Left kidney (tissue), 8 donors: ENCODE measurements at places on chromosomes 2 and 18. TPM values are rescaled to one million over a fixed set of nuclear protein-coding genes. Genes with fewer than 3 reads are reported as not detected.

The RAB27B gene
- 3.8 TPM for polyA plus RNA-seq

The MROH2A gene
- 0.28 TPM for polyA plus RNA-seq

The EFEMP1 gene
- polyA plus RNA-seq: 111 TPM

The ABCG5 gene
- polyA plus RNA-seq: 0.63 TPM

The FN1 gene
- 550 TPM for polyA plus RNA-seq

The TMEM169 gene
- polyA plus RNA-seq: 14.0 TPM

DNA sequence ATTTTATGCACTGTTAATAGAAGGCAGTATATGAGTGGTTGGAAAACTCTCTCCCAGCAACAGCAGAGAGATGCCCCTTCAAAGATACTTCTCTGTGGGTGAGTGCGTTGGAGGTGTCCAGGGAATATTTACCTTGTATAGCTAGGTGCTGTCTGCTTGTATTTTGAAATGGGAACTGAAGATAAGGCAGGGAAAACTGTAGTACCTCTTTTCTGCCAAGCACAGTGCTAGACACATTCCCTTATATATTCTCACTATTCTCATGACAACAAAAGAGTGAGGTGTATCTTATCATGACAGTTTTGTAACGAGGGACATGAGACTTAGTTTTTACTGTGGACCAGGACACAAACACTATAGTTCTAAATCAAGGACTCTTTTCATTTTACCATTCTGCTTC, 2.1 kb downstream of the TTC39C start:
- DNase-seq: no peak

DNA sequence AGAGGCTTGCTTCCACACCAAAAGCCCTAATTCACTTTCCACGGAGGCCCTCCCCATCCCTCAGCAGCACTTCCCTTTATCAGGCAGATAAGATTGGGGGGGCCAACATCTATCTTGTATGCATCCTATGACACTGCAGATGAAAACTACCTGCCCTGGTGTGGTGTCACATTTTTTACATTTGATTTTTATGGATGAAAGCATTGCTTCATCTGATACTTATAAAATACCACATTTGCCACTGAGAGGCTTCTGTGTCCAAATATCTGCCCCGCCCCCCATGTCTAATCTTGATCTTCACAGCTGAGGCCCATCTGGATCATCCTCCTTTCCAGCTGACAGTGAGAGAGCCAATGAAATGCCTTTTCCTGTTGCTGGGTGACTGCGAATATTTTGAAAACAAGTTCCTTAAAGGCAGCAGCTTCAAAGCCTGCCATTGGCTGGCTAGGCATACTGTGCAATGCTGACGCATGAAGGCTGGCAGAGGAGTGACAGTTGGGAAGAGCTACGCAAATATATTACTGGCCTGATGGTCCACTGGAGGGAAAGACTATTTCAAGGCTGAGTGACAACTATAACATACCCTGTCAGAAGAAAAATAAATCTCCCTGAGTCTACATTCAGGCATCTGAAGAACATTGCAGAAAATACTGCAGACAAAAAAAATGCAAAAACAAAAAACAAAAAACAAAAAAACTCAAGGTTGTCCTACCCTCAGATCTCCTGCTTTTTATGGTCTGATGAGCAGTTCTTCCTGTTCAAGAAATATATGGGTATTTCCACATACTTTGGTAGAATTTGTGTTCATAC, 318.7 kb downstream of the PDE11A start:
- peak; percentile 93 for DNase-seq

- DNase-seq: no peak
Observed at GRCh38 chr2:67159929-67160328, 237.2 kb upstream of the ETAA1 start.

DNA sequence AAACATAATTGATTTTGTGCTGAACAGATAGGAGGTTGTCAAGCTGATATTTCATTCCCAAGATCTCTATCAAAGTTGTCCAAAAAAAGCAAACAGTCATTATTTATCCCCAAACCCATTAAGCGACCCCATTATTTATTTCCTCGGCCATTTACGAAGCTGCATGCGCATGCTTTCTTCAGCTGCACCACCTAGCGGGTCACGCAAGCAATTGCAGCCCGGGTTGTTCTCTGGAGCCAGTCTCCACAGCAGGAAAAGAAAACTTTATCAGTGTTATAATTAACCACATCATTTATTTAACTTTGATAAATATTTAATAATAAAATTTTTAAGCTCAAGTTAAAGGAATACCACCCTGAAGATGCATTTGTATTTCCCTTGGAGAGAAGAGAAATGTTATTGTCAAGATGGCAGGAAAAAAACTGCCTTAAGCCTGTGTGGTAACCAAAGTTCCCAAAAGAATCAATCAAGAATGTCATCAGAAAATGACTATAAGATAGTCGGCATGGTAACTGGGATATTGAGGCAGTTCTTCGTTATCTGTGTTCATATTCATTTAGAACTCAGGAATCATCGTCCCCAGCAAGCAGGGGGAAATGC, 304.7 kb downstream of the FBXO15 start:
- peak; percentile 28 for DNase-seq

DNA sequence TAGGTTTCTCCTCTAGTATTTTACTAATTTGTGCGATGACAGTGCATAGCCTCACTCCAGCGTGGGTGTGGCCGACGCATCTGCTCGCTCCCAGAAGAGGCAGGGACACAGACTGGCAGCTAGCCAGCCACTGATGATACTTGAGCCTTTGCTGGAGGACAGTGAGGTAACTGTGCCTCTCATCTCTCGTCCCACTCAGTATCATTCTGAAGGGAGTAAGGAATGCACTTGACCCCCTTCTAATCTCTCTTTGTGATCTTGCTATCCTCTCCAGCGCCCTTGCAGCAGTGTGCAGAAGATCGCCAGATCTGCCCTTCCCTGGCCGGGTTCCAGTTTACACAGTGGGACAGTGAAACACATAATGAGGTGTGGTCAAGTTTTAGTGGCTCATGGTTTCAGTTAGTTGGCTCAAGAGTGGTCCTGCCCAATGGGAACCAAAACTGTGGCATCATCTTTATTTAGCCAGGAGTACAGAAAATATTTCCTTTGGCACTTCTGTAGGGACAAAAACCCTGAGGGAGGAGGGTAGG, 17.5 kb downstream of the NCAPH start:
- no peak for DNase-seq

DNA sequence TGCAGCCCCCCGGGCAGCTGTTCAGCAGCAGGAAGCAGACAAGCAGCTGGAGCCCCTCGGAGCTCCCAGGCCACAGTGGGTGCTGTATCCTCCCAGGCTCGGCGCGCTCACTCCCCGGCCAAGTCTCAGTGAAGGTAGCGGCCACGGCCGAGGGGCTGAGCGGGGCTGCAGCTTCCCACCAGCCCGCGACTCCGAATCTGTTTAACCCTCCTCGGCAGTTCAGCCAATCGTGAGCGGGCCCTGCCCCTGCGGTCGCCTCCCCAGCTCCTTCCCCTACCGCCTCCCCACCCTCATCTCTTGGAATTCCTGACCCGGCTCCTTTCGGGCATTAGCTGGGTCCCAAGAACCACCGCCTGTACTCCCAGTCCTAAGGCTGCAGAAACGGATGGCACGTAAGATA, at the start of gene RESP18:
RESP18 (minus strand) TSS at position 203 of the 400 bp plus-strand sequence.
- no peak for DNase-seq

DNA sequence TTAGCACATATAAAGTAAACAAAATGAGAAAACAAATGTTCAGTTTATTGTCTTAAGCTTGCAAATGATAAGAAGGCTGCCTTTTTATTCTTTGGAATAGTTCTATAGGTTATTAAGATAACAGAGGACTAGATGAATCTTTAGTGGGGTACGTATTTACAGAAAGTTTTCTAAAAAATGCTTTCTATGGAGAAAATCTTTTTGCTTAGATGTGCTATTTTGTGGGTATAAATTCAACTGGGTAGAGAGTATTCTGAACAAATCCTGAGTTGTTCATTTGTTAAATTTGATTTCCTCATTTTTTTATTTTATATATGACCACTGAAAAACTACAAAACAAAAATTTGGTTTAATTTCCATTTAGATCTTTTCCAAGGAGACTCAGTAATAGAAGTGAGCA, 566.9 kb downstream of the PLCL1 start:
- DNase-seq: no peak

GRCh38 chr18:3877678-3878077, 427.7 kb downstream of the TGIF1 start:
- DNase-seq: no peak

- no peak for DNase-seq
Observed at GRCh38 chr2:128197059-128197458, 106.1 kb downstream of the UGGT1 start.

GRCh38 chr18:58048081-58048642, 4.1 kb downstream of the NEDD4L start:
- DNase-seq: no peak

- no peak for DNase-seq
Observed at GRCh38 chr2:33577668-33578067, 21.4 kb downstream of the FAM98A start.

- DNase-seq: no peak
Observed at GRCh38 chr2:56287974-56288373, 104.2 kb downstream of the CCDC85A start.

DNA sequence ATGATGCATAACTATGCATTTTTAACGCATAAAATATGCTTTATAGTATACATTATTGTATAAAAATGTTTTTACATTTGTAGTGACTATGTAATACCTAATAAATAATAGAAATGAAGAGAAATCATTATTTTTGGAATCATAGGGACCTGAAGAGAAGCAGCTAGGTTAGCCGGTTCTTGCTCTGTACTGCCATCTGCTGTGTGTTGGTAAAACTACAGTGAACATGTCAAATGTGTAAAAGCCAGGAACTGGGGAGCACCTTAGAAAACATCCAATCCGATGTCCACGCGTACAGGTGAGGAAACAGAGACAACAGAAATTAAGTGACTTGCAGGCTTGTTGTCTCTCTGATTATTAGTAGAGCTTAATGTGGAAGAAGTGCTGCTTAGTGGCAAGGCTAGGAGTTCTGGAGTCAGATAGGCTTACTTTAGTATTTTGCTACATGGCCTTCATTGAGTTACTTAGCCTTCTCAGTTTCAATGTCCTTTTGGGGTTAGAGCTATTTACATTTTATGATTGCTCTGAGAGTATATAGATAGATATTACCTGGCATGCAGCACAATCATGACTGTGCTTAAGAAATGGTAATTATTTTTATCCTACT, 386.5 kb downstream of the DLGAP1 start:
- peak; percentile 46 for DNase-seq

- DNase-seq: no peak
Observed at GRCh38 chr2:72149556-72150156, 2.0 kb upstream of the CYP26B1 start.

DNA sequence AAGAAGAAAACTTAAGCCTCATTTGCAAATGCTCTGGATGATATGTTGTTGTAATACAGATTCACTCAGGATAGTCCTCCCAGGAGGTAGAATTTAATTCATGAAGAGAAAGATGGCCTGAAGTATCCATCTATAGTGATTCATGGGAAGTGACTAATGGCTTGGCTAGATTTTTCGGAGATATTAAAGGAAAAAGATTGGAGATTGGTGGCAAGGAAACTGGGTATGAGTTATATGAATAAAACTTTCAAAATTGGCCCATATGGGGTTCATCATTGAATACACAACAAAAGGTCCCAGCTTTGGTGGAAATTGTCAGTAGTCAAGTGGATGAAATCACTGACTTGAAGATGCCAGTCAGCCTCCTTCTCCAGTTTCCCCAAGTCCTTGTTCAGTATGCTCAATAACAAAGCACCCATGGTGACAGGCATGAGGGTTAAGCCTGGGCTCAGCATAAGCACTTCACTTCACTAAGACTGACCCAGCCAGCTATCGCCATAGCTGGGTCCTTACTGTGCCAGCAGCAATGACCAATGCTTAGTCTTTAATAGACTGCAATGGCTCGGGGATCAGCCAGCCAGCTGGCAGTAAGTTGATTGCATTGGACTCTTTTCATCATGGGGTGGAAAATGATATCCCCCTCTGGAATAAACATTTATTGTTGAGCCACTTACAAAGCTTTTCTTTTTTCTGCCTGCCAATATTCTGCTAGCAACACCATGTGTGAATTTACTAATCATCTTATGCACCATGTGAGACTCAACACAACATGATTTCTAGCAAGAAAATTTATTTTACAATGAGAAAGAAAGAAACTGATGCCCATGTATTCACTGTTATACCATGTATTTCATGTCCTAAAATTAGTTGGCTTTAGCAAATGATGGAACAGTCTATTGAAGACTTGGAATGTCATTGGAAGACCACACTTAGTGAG, 176.6 kb upstream of the TACR1 start:
- DNase-seq: no peak

- no peak for DNase-seq
Observed at GRCh38 chr18:71223486-71223885, 934.6 kb downstream of the SOCS6 start.
